D721Med (cell line): ENCODE measurements at places on chromosomes 7 and 10.

DNA sequence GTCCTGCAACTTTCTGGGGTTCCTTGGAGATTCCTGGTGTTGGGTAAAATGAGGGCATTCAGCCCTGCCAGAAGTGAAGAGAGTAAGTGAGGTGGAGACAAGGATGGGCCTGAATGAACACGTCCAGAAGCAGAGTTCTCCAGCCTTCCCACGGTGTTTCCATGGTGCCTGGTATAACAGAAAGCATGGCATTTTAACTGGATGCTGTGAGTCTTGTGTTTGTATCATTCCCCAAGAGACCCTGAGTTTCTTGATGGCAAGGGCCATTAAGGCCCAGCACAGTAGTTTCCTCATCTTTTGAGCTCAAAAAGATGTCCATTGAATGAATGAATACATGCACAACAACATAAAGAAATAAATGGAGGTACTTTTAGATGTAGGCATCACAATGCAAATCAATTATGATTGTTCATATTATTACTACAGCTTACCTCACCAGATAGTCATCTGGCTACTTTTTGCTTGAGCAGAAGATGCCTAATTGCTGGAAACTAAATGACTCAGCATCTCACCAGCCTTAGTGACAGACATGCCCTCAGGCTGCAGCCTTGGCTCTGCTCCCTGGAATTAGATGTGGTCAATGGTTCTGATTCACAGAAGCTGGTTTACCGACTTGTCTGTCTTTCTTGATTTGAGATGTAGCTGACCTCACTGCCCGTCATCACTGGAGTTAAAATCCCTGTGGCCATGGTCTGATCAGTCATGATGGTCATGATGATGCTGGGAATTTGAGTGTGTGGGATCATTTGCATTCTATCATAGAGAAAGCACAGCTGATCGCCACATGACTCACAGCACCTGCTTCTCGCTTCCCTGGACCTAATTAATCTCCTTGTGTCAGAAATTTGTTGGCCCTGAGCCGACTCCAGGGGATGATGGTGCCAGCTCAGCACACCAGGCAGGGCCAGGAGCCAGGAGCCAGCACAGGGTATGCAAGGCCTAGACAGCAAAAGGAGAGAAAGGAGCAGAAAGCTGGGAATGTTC is 83.9 kb downstream of the CXCL12 start:
- DNase-seq = no peak

GRCh38 chr10:77027576-77027975 is 610.0 kb downstream of the KCNMA1 start:
- no peak for DNase-seq

DNA sequence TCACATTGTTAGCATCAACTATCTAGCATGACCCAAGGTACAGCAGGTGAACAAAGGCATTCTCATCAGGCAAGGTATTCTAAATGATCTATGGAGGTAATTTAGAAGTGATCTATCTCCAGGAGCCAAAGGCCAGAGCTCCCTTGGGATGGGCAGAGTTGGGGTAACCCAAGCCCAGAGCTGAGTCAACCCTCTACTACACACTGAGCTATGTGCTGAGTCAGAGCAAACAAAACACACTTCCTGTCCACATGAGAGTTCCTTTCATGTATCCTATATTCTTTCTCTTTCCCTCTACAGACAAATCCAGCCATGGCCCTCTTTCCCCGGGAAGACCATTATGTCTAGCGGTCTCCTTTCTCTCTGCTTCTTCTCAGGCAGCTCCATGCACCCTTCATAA is 68.2 kb upstream of the AGK start:
- DNase-seq = no peak

DNA sequence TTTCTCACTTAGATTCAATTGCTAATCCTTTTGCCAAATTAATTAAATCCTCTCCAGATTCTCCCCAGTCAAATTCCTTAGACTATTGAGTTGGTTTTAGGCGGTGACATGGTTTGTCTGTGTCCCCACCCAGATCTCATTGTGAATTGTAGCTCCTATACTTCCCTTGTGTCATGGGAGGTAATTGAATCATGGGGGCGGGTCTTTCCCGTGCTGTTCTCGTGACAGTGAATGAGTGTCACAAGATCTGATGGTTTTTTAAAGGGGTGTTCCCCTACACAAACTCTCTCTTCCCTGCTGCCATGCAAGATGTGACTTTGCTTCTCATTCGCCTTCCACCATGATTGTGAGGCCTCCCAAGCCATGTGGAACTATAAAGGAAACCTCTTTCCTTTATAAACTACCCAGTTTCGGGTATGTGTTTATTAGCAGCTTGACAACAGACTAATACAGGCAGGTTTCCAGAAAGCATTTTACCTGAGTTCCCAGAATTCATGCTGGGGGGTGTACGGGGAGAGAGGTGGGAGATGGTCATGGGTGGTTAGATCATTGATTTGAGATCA is 44.7 kb upstream of the GARS1 start:
- no peak for DNase-seq

DNA sequence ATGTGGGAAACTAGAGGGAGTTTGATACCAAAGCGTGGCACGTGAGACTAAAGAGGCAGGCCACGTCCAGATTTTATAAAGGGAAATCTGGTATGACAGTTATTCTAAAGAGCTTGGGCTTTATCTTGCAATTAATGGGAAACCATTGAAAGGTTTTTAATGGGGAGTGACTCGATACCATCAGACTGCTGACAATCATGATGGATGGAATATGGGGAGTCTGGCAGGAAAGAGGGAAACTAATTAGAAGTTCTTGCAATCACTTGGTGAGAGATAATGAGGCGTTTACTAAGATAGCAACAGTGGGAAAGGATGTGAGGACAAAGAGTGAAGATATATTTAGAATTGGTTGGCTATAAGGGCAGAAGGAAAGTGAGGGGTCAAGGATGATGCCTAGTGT is 94.0 kb downstream of the MBL2 start:
- DNase-seq = no peak
